ENCODE measurements at places on chromosomes 11 and 22. TPM values are rescaled to one million over a fixed set of nuclear protein-coding genes. Genes with fewer than 3 reads are reported as not detected.

GRCh38 chr11:133712051-133712560 lies 133.2 kb downstream of the SPATA19 start:
- H3K27me3 ChIP-seq, result peaks cover 4% of the 10 kb centered on the region
- no peaks in the 10 kb centered on the region for H3K4me1 ChIP-seq
- DNase-seq, result peak; percentile 39
- no peak overlapping the region for H3K27ac ChIP-seq

Gene CHADL
- 0.84 TPM for total RNA-seq

Gene HEPHL1
- 0.19 TPM for total RNA-seq

GRCh38 chr11:88169881-88170280 lies 5.4 kb downstream of the RAB38 start:
- H3K27me3 ChIP-seq, result no peaks in the 10 kb centered on the region
- H3K4me3 ChIP-seq, result no peak overlapping the region
- H3K4me1 ChIP-seq, result peaks cover 2% of the 10 kb centered on the region
- no peak overlapping the region for H3K27ac ChIP-seq

DNA sequence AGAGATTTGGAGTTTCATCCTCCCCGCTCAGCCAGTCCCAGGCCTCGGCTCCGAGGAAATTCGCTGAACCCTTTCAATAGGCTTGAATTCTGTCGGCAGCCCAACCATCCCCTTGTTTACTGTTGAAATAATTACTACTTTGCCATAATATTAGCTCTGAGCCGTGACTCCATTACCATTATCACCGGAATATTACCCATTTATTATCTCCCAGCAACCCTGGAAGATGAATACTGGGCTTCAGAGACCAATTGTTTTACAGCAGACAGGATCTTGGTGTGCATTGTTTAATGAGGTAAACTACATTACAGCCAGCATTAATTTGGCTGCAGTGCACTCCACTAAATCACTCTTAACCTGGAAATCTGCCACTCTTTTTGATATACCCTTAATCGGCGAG lies 867.4 kb downstream of the NTM start:
- H3K4me3 ChIP-seq, result no peak overlapping the region
- H3K36me3 ChIP-seq, result no peaks in the 10 kb centered on the region
- no peak overlapping the region for H3K27ac ChIP-seq
- no peaks in the 10 kb centered on the region for H3K4me1 ChIP-seq
- H3K27me3 ChIP-seq, result no peaks in the 10 kb centered on the region
- no peak for DNase-seq
